KG1 (cell line): ENCODE measurements at places on chromosomes 1 and 21.

GRCh38 chr21:29496337-29496736, 197.6 kb downstream of the BACH1 start:
- no peak for DNase-seq

DNA sequence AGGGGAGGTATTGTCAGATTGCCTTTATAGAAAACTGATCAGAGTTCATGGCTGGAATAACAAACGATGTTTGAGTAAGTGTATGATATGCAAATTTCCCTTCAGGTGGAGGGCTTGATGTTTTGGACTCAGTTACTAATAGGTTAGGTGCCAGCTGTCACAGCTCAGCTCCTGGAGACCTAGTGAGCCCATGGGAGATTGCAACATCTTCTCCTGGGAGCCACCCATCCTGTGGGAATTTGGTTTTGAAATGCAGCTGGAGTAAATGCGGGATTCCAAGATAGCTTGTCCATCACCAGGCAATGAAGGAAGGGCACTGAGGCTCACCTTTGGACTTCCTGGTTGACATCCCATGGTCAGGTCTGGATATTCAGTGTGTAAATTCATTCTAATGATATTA, 211.4 kb upstream of the NRIP1 start:
- DNase-seq, result no peak

DNA sequence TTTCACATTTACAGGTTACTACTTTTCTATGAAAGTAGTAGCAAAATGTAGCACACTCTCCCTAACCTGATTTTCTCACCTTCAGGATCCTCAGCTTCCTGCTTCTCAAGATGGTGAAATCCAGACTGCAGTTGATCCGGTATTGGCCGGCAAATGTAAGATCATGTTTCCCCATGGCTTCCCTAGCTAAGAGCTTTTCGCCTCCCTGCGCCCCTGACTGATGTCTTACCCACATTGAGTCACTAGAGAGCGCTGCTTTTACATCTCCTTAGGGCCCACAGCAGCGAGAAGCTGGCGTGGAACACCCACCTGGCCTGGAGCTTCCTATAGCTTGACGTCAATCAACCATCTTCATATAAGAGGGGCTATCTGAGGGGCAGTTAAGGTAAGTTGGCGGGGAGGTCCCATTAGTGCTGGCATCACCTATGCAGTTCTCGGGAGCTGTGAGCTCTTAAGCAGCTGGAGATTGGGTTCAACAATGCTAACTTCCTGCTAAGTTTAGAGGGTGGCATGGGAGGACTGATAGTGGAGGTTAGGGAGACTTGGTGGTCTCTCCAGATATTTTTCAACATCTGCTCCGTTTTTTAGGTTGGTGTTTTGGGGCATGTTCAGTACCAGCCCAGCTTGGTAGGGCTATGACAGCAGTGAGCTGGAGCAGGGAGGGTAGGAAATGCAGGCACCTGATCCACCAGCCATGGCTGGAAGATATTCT, 5.5 kb downstream of the PTPN7 start:
- no peak for DNase-seq

- DNase-seq, result no peak
Measured at GRCh38 chr1:42466030-42466429, 2.9 kb downstream of the CCDC30 start.

GRCh38 chr1:68320349-68320748, 88.0 kb upstream of the WLS start:
- DNase-seq, result no peak

GRCh38 chr1:53296117-53296749, 31.6 kb downstream of the LRP8 start:
- no peak for DNase-seq

- no peak for DNase-seq
Measured at GRCh38 chr1:53888681-53889080, 916 bp downstream of the YIPF1 start.

- DNase-seq, result no peak
Measured at GRCh38 chr1:42998386-42998785, 39.7 kb upstream of the SLC2A1 start.

DNA sequence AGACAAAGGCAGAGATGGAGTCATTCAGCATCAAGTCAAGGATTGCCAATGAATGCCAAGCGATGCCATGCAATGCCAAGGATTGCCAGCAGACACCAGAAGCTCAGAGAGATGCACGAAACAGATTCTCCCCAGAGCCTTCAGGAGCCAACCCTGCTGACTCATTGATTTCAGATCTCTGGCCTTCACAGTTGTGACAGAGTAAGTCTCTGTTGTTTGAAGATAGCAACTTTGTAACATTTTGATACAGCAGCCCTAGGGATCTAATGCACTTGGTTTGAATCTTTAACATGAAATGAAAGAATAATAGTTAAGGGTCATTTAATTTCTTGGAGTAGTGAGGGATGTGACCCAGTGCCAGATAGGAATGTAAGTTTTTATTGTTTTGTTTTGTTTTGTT, 287.4 kb upstream of the RUNX1 start:
- DNase-seq, result no peak

- DNase-seq, result no peak
Measured at GRCh38 chr1:177811429-177811828, 158.4 kb downstream of the SEC16B start.

DNA sequence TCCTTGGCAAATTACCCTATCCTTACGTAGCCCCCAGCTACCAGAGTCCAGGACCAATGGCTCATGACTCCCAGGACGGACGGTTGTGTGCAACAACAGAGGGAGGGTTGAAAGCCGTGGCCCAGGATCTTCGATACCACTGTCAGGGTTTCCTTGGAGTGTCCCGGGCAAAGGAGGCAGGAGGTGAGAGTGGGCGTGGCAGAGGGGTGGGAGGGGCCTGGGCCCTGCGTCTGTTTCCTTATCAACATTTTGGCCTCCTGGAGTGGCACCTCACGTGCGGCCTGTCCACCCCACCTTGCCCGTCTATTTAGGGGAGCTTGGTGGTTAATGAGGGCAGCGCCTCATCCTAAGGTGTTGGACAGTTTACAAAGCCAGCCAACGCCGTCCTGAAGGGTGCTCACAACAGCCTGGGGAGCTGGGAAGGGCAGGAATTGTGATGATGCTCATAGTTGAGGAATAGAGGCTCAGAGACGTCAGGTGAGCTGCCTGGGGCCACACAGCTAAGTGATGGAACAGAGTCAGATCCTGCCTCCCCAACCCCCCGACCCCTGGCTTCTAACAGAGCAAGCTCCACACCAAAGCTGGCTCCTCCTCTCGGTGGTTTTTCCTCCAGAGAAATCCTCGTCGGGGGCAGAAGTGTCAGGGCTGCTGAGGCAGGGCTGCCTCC, 17.4 kb upstream of the ARHGEF10L start:
- DNase-seq, result no peak

DNA sequence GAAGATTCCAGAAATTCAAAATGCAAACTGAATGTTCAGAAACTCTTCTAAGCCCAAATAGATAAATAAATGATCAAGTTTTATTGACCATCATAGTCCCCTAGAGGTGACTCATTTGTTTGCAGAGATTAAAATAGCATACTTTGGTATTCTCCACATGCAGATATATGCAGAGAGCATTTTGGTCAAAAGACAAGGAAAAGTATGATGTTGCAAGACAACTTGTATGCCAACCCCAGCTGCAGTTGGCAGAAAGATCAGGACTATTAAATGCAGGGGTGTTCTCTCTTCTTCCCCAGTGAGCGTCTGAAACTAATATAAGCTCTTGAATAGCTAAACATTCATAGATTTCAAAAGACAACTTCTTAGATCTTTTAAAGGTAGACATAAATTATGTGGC, 404.9 kb downstream of the LTN1 start:
- no peak for DNase-seq

GRCh38 chr1:31939484-31940329, 1.5 kb upstream of the PTP4A2 start:
- peak; percentile 81 for DNase-seq

- no peak for DNase-seq
Measured at GRCh38 chr1:119422631-119423030, 7.7 kb downstream of the HSD3B2 start.

DNA sequence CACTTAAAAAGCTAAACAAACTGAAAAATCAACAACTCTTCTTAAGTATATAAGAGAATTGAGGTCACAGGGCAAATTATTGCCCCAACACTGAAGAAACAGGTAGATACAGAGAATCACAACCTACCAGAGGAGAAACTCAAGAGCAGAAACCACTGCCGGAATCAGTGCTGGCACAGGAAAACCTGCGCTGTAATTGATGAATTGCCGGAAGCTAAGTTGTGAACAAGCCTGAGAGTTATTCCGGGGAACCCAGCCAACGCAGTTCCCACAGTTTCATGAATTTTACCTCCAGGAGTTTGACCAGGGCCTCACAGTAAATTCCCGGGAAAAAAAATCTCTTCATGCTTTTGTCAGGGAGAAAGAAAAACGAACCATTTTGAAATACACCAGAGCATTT, 657.1 kb upstream of the BRINP3 start:
- DNase-seq, result no peak
